ENCODE measurements at places on chromosomes 4 and X.
A peak's percentile ranks its signal among the peaks of the same experiment; 100 is the strongest.

GRCh38 chr4:1379801-1380331 lies 26.4 kb downstream of the NKX1-1 start:
- no peak for DNase-seq

- no peak for DNase-seq
These were observed 322.8 kb upstream of the PPARGC1A start for GRCh38 chr4:24212642-24213041.

DNA sequence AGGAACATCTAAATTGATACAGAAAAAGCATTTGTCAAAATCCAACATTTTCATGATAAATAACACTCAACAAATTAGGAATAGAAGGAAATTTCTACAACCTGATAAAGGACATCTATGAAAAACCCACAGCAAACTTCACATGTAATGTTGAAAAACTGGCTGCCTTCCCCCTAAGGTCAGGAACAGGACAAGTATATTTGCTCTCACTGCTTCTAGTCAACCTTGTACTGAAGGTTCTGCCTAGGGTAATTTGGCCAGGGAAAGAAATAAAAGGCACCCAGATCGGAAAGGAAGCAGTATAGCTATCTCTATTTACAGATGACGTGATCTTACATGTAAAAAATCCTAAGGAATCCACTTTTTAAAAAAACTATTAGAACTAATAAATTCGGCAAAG lies 97.1 kb upstream of the USP9X start:
- no peak for DNase-seq

DNA sequence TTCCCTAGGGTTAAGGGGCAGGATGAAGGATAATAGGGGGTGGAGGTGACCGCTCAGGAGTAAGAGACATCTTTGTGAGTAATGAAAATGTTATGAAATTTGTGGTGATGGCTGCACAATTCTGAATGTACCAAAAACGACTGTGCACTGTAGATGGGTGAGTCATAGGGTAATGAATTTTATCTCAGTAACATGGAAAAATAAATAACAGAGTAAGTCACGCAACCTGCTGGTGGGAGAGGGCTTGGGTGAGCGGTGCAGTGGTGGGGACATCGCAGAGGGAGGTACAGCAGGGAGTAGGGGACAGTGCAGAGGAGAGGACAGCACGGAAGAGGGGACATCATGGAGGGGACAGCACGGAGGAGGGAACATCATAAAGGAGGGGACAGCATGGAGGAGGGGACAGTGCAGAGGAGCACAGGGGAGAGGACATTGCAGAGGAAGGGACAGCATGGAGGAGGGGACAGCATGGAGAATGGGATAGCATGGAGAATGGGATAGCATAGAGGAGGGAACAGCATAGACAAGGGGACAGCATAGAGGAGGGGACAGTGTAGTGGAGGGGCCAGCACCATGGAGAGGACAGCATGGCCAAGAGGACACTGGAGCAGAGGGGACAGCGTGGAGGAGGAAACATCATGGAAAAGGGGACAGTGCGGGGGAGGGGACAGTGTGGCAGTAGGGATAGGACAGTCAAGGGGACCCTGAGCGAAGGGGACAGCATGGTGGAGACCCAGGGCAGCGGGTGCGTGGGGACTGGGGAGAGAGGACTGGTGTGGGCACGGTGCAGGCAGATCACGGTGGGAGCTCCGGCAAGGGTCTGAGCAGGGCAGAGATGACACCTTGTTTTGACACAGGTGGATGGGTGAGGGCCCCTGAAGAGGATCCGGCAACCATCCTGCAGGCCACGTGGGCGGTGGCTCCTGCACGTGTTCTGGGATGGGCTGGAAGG lies 68.5 kb upstream of the MXD4 start:
- DNase-seq, result peak; percentile 89

DNA sequence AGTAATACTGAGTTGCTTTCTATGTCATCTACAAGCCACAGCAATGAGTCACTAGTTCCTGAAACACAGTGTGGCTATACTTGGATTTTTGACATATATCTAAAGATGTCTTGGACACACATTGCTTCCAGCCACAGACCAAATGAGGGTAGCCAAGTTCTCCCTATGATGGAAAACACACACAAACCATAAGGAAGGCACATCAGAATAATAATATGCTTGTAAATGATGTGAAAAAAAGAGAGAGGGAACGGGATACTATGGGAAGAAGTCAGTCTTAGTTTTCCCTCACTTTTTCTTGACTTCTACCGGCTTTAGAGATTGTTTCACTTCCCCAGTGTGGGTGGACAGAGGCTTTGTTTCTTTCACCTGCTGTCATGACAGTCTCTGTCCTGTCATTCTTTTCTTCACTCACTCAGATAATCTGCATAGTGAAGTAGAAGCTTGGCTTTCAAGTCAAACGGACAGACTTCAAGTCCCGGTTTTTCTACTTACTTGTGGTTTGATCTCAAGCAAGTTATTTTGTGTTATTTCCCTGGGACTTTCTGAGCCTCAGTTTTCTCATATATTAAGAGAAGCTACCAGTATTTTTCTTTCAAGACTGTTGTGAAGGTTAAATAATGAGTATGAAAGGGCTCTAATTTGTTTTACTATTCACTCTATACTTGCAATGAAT lies 34.7 kb downstream of the P2RY10 start:
- peak; percentile 83 for DNase-seq

DNA sequence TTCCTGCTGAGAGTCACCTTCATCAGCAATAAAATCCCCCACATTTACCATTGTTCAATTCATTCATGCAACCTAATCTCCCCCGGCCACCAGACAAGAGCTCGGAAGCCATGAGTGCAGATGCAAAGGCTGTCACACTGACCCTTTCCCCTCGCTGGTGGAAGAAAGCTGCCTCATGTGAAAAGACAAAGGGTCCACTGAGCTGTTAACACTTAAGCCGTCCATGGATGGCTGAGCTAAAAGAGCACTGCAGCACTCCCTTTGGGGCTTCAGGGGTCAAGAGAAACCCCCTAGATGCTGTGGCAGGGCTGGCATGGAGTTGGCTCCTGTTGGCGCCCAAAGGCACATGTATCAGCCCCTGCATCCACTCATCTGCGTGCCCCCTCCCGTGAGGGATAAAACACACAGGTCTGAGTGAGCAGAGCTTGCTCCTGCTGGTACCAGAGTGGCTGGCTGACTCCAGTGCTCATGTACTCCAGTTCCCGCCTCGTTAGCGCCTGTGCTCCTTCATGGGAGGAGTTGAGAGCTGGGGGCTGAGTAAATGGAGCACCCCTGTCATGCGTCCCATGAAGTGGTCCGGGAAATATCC lies 216.5 kb downstream of the PDHA2 start:
- DNase-seq, result no peak

DNA sequence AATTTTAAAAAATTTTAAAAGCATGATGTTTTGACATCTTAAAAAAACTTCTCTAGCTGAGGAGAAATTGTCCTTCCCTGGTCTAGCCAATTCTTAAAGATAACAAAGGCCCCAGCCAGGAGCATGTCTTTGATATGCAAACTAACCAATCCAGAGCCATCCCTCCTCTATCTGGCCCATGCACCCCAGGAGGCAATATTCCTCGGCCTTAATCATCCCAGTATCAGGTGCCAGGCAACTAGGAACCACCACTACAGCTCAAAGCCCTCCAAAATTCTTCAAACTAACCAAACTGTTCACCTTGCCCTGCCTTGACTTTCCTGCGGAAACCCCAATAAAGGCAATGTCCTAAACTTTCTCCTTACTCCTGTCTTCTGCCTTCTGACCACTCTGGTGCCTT lies 97.8 kb upstream of the USP9X start:
- DNase-seq, result no peak

Data from fibroblast of skin of back (primary cell).